ENCODE measurements at places on chromosomes 4 and X.

DNA sequence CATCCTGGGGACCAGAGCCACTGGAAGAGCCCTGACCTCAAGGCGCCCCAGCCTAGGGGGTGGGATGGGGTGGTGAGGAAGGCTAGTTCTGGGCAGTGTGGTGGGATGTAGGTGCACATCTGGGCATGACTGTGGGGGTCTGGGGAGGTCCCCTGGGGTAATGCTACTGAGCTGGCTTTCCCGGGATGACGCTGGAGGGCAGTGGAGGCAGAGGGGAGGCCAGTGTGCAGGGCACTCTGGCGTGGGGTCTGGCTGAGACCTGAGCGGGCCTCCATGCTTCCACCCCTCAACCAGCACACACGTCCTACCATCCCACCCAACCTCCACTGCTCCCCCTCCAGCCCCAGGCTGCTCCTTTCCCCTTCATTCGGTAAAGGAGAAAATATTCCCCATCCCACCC, 4.8 kb upstream of the SH3BP2 start:
- no peak for DNase-seq

DNA sequence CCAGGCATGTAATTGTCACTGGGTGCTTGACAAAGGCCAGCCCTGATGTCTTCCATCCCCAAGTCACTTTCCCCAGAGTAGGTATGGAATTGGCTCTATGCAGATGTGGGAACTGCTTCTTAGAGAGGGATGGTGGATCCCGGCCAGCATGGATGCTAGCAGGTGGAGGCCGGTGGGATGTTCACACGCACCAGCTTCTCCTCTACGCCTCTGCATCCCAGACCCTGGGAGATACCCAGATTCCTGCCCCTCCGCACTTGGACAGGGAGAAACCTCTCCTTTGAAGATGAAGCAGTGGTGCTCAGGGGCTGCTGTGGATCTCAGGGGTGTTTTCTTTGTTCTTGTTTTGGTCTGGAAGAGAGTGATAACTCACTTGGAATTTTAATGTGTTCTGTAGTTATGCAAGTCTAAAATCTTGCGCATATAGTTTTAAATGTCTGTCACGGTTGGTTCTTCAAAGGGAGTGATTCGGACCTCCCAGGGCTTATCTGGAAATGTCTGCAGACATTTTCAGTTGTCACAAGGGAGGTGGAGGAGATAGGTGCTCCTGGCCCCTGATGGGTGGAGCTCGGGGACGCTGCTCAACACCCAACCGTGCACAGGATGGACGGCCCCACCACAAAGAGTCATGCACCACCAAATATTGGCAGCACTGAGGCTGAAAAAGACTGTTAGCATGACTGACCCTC, 308.0 kb downstream of the DHRSX start:
- no peak for DNase-seq

- DNase-seq, result no peak
Observed at GRCh38 chr4:168868044-168868781, 141.8 kb downstream of the CBR4 start.

DNA sequence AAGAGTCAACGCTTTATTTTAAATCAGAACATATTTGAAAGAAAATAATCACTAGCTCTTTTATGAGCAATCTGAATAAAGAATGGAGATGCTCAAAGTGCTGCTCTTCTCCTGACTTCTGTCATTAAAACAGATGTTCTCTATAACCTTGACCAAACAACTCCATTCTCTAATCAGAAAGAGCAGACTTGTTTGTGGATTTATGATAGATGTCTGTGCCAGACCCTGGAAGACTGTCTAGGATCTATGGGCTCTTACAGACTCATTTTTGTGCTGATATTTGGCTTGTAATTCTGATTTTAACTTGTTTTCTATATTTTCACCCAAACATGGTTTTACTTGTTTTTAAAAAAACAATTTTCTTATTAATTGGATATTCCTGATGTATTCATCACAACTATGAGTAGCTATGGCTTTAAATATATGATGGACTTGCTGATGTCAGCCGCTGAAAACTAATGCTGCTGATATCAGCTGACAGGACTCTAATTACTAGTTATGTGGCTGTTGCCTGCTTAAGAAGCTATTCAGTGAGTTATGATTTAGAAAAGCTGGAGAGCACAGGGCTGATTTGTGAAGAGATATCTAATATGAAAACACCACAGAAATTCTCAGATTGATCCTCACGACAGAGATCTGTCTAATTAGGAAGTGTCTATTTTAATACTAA, 31.6 kb upstream of the MAML3 start:
- no peak for DNase-seq

- no peak for DNase-seq
Observed at GRCh38 chr4:64166365-64166764, 242.9 kb downstream of the TECRL start.

DNA sequence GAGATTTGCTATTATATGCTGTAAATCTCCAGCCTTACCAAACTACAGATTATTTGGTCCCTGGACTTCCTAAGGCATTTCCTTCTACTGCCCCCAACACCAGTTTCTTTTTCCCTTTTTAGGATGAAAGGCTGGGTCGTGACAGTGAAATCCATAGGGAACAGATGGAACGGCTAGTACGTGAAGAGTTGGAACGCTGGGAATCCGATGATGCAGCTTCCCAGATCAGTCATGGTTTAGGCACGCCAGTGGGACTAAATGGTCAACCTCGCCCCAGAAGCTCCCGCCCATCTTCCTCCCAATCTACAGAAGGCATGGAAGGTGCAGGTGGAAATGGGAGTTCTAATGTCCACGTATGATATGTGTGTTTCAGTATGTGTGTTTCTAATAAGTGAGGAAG, 67.9 kb downstream of the PKD2 start:
- DNase-seq, result no peak

- no peak for DNase-seq
Observed at GRCh38 chrX:42943051-42943974, 165.3 kb upstream of the PPP1R2C start.

DNA sequence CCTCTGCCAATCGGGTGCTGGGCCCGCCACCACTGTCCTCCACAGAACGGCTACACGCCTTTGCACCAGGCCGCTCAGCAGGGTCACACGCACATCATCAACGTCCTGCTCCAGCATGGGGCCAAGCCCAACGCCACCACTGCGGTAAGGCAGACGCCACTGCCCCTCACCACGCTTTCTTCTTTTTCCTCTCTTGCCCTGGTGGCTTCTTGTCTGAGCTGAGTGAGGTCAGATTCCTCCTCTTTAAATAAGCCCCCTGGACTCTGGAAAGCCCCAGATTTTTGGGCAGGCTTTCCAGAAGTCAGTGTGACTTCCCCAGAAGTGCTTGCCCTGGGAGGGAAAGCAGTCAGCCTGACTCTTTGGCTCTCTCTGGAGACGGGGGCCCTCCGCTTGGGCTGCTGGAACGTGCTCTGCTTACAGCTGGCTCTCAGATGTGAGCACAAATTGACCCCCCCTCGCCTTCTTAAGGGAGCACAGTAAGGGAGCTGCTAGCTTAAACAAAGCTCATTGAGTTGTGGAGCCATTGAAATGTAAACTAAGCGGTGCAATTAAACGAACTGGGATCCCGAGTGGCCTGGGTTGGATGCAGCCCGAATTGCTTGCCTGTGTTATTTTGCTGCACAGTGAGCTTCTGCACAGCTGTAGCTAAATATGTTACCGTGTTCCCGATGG, 243.1 kb downstream of the ANK2 start:
- peak; percentile 85 for DNase-seq

- DNase-seq, result no peak
Observed at GRCh38 chr4:26337612-26338011, 16.8 kb downstream of the RBPJ start.

- DNase-seq, result no peak
Observed at GRCh38 chrX:143466130-143466529, 51.1 kb downstream of the SPANXN3 start.

GRCh38 chr4:165207016-165207430, 338 bp upstream of the KLHL2 start:
- DNase-seq, result no peak

- DNase-seq, result no peak
Observed at GRCh38 chrX:65755786-65756185, 88.3 kb downstream of the MSN start.

- DNase-seq, result no peak
Observed at GRCh38 chr4:147863111-147863747, 131.3 kb downstream of the ARHGAP10 start.

GRCh38 chr4:102299354-102300107, 45.8 kb downstream of the SLC39A8 start:
- DNase-seq, result no peak

- no peak for DNase-seq
Observed at GRCh38 chrX:138082251-138082650, 516.3 kb downstream of the ZIC3 start.

DNA sequence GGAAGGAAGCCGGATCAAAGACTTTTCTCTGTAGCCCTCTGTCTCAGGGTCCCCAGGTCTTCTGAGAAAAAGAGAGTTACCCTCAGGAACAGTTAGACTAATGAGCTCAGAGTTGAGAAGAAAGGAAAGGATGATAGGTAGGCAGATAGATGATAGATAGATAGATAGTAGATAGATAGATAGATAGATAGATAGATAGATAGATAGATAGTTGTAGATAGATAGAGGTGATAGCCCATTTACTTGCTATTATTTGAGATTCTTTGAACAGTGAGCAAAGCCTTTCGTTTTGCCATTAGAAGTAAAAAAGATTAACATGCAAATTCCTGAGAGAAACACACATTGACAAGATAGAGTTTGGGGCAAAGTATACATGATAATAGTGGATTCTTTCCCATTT, 86.9 kb upstream of the KIT start:
- no peak for DNase-seq

DNA sequence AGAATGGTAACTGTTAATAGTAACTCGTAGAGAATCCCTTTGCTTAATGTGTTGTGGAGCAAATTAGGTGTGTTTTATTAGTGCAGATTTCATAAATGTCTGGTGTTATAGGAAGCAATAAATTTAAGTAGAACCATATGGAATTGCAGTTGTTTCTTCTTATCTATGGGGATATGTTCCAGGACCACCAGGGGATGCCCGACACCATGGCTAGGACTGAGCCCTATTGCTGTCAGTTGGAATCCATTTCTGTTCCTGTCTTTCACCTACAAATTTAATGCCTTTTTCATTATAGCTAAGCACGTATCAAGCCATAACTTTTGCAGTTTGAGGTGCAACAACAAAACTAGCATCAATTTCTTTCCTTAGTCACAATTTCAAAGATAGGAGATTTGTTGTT, 72.5 kb downstream of the DDIT4L start:
- DNase-seq, result no peak

- no peak for DNase-seq
Observed at GRCh38 chrX:97234471-97235081, 350.9 kb downstream of the RPA4 start.

DNA sequence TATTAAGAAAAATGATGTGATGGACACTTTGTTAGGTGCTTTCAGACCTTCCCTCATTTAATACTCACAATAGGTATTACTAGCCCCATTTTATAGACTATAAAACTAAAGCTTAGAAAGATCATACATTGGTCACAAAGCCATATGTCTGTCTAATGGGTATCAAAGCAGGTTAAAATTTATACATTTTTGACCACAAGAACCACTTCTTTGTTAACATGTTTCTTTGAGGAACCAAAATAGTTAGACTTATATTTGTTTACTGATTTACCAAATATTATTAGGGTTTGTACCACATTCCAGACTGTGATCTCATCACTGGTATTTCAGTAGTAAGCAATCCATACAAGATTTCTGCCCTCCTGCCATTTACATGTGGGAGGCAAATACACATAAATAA, 363.3 kb downstream of the NAF1 start:
- DNase-seq, result no peak

- DNase-seq, result no peak
Observed at GRCh38 chr4:74466242-74466641, 21.3 kb downstream of the AREG start.

GRCh38 chr4:725391-726234, 20.0 kb downstream of the PCGF3 start:
- no peak for DNase-seq

- DNase-seq, result no peak
Observed at GRCh38 chrX:81238166-81238565, 36.3 kb downstream of the SH3BGRL start.

DNA sequence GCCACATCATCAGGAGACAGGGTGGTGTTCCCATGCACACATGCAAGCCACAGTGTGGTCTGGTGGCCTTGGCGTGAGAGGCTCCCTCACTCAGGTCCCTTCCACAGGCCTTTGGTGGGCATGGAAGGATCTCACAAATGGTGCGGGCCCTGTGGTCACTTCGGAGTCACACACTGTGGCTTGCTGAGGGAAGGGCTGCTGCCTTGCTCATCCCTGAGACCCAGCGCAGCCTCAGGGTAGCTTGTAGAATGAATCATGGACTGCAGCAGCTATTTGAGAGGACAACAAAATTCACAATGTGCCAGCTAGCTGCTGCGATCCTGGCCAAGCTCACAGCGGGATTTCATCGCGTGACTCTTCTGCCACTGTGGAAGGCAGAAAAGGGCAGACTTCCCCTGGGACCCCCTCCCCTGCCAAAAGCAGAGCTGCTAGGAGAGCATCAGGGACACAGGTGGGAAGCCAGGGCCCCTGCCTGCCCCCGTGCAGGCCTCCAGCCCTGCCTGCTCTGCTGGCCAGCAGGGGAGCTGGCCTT, 106.4 kb downstream of the ABLIM2 start:
- DNase-seq, result no peak

GRCh38 chr4:26048950-26049349, 134.9 kb downstream of the SMIM20 start:
- no peak for DNase-seq

- no peak for DNase-seq
Observed at GRCh38 chr4:41060352-41061334, 153.7 kb downstream of the APBB2 start.

DNA sequence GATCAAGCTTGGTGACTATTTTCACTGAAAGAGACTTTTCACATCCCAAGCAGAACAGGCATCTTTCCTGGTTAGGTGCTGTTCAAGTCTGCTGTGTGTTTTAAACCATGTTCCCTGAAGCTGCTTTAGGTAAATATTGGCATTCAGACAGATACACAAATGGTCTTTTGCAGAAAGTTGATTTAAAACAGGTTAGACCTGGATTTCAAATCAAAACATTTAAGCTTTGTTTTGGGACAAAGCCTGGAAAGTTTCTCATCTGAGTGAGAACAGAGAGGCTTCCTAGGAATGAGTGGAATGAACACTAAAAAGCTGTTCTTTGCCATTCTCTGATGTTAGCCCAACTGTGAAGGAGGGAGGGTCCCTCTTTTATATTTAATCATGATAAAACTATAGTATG, 10.1 kb downstream of the ANXA3 start:
- no peak for DNase-seq

DNA sequence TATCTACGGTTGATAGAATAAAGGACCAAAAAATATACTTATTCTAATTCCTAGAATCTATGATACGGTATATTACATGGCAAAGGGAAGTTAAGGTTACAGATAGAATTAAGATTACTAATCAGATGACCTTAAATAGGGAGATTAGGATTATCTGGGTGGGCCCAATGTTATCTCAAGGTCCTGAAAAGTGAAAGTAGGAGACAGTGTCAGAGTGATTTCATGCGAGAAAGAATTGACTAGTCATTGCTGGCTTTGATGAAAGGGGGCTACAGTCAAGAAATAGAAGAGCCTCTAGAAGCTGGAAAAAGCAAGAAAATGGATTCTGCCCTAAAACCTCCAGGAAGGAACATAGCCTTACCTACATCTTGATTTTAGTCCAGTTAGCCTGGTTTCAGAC, 176.9 kb upstream of the PPP1R2C start:
- no peak for DNase-seq
